ENCODE measurements at places on chromosomes 5 and 9. TPM values are rescaled to one million over a fixed set of nuclear protein-coding genes. Genes with fewer than 3 reads are reported as not detected.
A peak's percentile ranks its signal among the peaks of the same experiment; 100 is the strongest.

GRCh38 chr9:129852579-129852978 is 17.3 kb downstream of the USP20 start:
- no peak for DNase-seq

DNA sequence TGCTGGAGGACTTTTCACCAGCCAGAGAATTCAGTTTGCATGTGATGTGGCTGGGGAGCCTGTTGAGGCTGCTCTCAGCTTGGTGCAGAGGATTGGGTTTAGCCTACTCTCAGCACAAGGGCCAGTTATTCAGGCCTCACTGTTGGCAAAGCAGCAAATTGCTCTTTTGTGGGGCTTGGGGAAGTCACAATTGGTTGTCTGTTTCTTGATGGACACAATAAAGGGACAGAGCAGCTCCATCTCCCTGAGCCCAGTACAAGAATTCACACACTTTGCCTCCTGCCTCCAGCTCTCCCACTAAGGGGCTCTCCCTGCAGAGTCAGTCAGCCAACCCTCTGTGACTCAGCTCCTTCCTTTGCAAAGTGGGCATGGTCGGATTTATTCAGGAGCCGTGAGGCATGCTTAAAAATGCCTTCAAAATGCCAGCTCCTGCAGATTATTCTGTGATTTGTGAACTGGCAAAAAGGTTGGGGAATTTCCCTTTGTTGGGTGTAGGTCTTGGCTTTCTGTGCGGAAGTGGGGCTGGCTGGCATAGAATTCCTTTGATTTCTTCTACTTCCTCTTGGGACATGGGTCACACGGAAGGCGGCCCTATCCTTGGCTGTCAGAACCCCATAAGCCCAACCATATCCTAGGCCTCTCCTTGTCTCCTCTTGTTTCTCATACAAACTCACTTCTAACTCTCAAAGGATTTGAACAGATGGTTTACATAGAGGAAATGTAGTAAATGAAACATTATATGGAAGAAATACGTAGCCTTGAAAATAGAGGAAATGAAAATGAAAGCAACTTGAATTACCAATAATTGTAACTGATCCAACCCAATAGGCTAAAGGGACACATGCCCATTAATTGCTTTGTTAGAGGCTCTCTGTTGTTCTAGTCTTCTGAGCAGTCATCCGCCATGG is 118.7 kb upstream of the CD180 start:
- DNase-seq = peak; percentile 14

DNA sequence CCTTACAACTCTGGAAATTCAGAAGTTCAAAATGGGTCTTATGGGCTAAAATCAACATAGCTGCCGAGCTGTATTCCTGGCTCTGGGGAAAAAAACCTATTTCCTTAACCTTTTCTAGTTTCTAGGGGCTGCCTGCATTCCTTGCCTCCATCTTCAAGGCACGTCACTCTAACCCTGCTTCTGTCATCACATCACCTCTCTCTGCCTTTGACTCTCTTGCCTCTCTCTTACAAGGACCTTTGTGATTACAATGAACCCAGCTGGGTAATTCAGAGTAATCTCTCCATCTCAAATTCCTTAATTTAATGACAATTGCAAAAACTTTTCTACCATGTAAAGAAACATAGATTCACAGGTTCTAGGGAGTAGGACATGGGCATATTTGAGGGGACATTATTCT is 103.1 kb upstream of the SMC2 start:
- no peak for DNase-seq

GRCh38 chr5:169286572-169287300 is 14.2 kb downstream of the SLIT3 start:
- no peak for DNase-seq

GRCh38 chr9:6884990-6885389 is 127.2 kb downstream of the KDM4C start:
- DNase-seq = no peak

DNA sequence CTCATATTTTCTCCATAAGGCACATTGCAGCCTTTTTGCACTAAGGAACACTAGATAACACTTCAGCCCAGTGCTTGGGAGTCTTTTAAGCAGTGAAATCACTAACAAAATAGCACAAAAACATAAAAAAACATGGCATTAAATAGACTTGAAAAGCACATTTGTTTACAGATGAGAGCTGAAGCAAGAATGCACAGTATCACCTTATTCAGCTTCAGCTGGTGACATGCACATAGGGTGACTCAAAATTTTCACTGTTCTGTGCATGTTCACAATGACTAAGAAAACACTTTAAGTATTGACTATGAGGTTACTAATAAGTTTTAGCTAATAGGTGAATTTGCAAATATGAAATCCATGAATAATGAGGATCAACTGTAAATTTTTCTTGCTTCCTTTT is 293.9 kb upstream of the TARS1 start:
- no peak for DNase-seq

GRCh38 chr9:8095672-8096086 is 296.1 kb upstream of the DMAC1 start:
- no peak for DNase-seq

- DNase-seq = peak; percentile 21
These were observed 29.2 kb upstream of the TIFAB start for GRCh38 chr5:135481387-135481786.

DNA sequence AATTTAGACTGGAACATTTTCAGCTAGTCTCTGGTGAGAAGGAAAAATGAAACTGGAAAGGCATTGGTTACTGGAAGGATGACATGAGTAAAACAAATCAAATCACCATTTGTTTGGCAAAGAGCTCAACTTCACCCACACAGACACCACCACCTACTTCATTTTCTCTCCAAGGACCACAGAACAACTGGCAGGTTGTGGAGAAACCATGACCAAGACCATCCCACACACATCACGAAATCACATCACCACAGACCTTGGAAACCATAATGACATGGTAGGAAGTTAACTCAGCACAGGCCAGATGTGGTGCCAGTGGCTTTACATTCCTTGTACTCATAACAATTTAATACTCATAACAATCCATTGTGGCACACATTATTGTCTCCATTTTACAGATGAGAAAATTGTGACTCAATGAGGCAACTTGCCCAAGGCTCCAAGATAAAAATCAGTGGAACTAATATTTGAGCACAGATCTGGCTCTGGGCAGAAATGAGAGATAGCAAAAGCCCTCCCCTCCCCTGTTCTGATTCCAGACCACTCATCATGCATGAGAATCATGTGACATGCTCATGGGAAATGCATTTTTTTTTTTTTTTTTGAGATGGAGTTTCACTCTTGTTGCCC is 7.5 kb downstream of the OR1K1 start:
- no peak for DNase-seq

GRCh38 chr9:136690806-136691261 is 3.6 kb upstream of the AGPAT2 start:
- DNase-seq = no peak

- DNase-seq = peak; percentile 19
These were observed 608 bp downstream of the ENTR1 start for GRCh38 chr9:136409557-136410455.

DNA sequence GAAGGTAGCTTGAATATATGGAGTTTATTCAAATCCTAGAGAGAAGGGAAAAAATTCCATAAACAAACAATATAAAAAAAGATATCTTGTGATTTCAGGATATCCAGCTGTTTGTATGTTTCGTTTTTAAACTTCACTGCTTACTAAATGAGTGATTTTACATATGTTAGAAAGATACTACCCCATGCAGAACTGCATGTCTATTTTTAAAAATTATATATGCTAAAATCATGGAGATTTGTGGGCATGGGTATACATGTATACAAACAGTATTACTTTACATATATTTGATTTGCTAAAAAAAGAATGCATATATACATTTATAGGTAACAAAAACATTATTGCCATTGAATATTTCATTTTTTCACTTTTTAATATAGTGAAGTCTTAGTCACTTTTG is 178.3 kb downstream of the KDM4C start:
- no peak for DNase-seq

DNA sequence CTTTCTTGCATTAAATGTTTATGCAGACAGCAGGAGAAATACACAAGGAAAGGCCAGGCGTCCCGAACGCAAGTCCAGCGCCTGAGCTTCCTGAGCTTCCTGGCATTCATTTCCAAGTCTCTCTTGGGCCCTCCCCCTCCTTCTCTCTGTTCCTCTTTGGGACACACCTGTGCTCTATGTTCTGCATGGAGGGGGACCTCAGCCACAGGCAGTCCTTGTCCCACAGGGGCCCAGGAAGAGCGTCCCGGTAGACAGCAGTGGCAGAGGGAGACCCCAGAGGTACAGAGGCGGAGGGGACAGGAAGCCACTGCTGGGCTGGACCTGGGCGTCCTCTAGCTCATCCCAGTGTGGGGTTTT is 221.3 kb downstream of the C9orf50 start:
- no peak for DNase-seq

The ITK gene
- total RNA-seq = 292 TPM

The SHOC1 gene
- not detected for total RNA-seq

The CTSL gene
- 7.5 TPM for total RNA-seq

The LHX3 gene
- 0.16 TPM for total RNA-seq

The WNT8A gene
- not detected for total RNA-seq

The ADGRD2 gene
- total RNA-seq = not detected

Data from CD4-positive, alpha-beta T cell (primary cell).